ENCODE measurements at places on chromosomes 6 and 20. TPM values are rescaled to one million over a fixed set of nuclear protein-coding genes. Genes with fewer than 3 reads are reported as not detected.

GRCh38 chr6:20448828-20449227 lies 47.1 kb downstream of the E2F3 start:
- no peak for DNase-seq

DNA sequence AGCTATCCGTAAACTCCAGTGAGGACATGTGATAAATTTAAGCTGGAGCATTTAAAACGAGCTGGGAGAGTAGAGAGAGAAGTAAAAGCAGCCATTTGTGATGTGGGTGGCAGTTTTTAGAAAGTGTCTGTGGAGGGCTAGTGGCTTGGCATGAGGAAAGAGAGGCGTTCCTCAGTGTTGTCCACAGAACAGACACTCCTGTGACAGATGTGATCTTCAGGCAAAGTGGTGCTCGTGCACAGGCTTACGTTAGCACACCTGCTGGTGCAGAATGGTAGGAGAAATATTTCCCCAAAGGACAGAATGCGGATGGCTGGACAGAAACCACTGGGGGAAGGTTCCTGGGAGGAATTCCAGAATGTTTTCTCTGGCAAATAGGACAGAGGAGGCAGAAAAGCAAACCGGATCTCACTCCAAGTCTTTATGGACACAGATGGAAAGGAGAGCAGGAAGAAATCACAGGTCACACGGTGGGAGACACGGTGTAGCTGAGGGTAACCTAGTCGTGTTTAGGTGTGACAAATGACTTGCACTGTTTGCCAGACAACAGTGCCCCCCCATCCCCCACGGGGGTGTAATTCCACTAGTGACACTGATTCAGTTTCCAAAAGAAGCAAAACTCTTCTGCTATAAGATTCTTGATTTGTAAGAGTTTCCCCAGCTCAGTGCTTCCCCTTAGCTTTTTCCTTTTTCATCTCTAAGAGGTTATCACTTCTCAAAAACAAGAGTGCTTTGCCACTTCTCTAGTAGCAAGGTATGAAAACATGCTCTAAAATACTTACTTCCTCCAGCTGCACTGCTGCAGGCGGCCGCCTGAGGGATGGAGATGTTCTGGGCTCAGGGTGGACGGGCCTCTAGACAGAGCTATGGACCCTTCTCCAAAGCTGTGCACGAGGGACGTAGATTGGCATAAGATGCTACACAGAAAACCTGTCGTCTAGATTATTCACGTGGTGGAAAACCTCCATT lies 293.2 kb downstream of the QKI start:
- no peak for DNase-seq

GRCh38 chr6:139531148-139532115 lies 157.0 kb upstream of the CITED2 start:
- DNase-seq = no peak

SRMS gene
- total RNA-seq = not detected

DNA sequence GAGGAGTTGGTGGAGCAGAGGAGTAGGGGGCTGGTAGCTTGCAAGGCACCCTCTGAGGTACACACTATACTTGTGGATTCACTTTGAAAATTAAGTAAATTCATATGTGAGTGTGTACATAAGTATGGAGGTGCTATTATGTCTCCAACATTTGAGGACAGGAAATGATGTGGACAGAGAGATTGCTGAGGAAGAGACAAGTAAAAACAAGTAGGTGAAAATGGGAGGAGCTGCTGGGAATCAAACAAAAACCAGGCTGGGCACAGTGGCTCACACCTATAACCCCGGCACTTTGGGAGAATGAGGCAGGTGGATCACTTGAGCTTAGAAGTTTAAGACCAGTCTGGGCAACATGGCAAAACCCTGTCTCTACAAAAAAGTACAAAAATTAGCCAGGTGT lies 69.2 kb upstream of the LYRM2 start:
- no peak for DNase-seq

GRCh38 chr6:236519-236918 lies 55.8 kb upstream of the DUSP22 start:
- DNase-seq = no peak

SIM1 gene
- 0.03 TPM for total RNA-seq

DNA sequence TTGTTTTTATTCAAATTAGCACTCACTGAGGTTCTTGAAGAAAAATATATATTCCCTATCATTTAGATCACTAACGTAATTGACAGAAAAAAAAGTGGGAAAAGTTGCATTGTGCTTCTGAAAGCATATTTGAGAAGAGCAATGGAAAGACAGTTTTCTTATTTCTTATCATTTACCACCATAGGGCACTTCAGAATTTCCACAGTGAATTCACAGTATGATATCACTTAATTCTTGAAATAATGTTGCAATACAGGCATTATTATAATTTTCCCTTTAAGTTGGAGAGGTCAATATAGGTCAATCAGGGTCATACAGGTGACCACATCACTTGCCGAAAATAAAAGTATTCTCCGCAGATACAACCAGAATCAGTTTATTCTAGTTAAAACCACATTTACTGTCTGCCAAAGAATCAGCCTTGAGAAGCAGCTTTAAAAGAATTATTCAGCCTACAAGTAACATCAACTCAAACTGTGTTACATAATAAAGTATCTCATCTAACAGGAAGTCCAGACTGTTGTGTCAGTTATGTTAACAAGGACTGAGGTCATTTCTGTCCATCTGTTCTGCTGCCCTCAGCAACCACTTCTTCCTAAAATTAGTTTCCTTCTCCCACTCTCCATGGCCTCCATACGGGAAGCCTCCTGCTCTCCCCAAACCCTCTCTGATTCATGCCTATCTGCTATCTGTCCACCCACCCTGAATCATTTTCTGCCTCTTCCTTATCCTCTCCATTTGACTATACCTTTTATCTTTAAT lies 121.2 kb downstream of the SIM1 start:
- no peak for DNase-seq

- DNase-seq = no peak
These were observed 365.2 kb downstream of the PAX1 start for GRCh38 chr20:22070610-22071058.

DNA sequence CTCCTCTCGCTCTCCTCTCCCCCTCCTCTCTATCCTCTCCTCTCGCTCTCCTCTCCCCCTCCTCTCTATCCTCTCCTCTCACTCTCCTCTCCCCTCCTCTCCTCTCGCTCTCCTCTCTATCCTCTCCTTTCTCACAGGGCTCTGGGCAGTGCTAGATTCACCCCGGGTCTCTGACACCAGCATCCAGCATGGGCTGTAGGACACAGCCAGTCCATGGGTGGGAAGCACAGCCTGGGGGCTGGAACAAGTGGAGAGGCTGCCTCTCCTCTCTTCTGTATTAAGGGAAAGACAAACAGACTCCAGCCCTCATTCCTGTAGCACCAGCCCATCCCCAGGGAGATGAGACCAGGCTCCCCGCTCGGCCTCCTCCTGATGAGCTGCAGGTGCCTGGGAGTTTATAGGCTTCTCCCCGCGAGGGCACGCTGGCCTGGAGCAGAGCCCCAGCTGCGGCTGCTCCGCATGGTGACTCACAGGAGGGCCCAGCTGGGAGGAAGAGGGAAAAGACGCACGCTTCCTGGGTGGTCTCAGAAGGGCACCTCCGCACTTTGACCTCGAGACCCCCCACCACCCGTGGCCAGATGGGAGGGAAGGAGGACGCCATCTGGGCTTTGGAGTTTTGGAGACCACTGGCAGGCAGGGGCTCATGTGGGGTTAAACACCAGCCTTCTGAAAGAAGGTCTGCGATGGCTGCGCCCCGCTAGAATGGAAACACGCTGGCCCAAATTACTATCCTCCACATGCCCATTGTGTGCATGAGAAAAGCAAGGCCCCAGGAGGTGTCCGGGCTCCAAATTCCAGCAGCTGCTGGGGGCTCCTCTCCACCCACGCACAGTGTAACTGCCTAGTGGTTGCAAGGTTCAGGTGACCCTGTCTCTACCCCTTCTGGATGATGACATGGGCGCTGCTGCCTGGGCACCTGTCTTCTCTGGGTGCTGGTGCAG lies 68.0 kb downstream of the BMP7 start:
- no peak for DNase-seq

- DNase-seq = no peak
These were observed 209.9 kb downstream of the ANKRD60 start for GRCh38 chr20:58018590-58018989.

FLOT1 gene
- total RNA-seq = 172 TPM

DNA sequence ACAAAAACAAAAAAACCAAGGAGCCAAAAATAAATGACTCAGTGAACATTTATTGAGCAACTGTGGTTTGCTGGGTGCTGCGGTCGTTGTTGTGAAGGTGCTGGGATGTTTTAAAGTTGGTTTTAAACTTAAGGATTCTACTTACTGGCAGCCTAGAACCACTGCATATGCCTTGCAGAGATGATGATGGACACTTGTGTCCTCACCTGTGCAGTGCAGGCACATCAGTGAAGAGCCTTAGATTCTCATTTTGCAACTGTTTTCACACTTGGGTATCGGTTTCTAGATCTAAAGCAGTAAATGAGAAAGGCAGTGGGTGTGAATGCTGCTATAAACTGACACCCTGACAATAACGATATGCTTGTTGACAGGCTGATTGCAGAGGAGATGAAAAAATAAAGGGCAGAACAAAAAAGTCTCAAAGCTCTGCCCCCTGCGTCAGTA lies 68.8 kb downstream of the UTRN start:
- DNase-seq = no peak

- DNase-seq = no peak
These were observed 881.1 kb downstream of the EPHA7 start for GRCh38 chr6:92538275-92538674.

PERP gene
- 9.1 TPM for total RNA-seq

HAO1 gene
- total RNA-seq = not detected

DNA sequence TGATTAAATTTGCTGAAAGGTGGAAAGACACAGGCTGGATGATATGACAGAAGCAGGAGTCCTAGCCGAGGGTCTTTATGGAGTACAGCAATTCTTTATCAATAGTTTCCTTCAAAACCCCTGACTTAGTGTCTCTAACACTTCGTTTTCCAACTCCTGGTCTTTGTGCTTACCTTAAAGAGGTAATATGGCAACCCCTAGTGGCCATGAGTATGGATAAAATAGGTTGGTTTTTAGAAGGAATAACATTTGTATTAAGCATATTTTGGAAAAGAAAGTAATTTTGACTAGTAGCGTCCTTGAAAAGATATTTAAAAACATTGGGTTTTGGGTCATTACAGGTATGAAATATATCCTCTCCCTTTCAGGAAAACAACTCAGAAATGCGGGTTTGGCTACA lies 51.9 kb downstream of the VGLL2 start:
- no peak for DNase-seq

CAGE1 gene
- not detected for total RNA-seq

TRAPPC3L gene
- not detected for total RNA-seq

CD24 gene
- total RNA-seq = 1.3 TPM

- no peak for DNase-seq
These were observed 7.8 kb downstream of the HMGN3 start for GRCh38 chr6:79226660-79227059.

DNA sequence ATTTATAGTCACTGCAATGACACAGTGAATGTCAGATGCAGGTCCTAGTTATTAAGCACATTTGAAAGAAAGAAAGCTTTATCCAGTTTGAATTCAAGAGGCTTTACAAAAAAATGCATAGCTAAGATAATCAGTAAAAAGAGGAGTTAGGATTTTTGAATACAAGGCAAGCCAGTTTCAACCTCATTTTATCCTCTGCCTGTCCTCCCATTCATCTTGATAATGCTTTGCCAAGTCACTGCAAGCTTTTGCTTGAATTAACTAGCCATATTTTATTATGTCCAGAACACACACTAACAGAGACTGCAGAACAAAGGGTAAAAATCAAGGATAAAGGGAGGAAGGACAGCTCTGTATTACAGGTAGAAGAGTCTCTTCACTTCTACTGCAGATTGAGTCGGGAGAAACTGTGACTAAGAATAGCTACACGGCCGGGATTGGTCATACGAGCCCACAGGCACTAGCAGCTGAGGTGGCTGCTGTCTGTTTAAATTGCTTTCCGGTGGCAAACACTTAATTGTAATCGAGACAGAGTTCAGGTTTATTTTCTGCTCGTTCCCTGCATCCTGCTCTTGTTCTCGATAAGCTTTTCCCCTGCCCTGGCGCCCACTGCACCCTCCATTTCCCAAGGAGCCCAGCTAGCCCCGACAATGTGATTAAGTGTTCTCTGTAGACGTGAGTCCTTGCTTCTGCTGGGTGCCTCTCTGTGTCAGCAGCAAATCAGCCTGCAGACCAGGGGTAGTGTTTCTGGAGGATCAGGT lies 30.5 kb upstream of the AKAP12 start:
- DNase-seq = peak; percentile 71

DNA sequence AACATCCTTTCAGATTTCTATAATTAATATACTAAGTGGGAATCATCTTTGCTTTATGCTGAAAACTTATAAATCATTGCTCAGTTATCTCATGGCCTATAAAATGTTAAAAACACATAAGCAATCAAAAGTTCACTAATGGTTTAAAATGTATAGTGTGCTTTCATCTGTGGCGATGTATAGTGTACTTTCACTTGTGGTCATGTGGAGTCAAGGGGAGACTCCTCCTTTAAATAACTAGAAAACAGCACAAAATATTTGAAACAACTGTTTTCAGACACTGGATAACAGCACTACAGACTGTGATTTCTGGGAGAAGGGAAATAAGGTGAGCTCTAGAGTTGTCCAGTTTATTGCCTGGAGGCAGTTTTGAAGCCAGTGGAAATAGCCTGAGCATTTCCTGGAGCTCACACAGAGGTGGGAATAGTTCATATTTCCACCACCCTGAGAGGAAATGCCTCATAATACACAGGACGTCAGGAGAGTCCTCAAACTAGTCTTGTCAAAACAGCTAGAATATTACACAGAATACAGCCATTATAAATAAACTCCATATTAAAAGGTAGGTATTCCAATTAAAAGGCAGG lies 89.4 kb downstream of the CEP162 start:
- peak; percentile 34 for DNase-seq

PPP1R14C gene
- not detected for total RNA-seq

- DNase-seq = peak; percentile 47
These were observed 696 bp upstream of the SIRPA start for GRCh38 chr20:1894471-1894950.

- no peak for DNase-seq
These were observed 1.5 kb downstream of the RALY start for GRCh38 chr20:33995053-33995831.

- DNase-seq = peak; percentile 9
These were observed 25.9 kb downstream of the RIN2 start for GRCh38 chr20:19783966-19784401.

DNA sequence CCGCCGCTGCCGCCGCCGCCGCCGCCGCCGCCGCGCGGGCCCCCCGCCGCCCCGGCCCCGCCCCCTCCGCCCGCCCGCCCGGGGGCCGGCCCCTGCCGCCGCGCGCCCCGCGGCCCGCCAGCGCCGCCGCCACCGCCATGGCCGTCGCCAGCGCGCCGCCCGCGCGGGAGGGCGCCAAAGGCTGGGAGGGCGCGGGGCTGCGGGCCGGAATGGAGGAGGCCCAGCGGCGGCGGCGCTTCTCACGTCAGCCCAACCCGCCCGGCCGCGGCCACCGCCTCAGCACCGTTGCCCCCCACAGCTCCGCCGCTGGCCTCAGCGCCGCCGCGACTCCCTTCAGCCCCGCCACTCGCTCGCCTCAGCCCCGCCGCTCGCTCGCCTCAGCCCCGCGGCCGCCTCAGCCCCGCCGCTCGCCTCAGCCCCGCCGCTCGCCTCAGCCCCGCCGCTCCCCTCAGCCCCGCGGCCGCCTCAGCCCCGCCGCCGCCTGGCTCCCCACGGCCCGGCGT lies 258 bp downstream of the PHF10 start:
- DNase-seq = peak; percentile 33

- DNase-seq = no peak
These were observed 528 bp downstream of the NHSL1 start for GRCh38 chr6:138498629-138499302.

TAGAP gene
- not detected for total RNA-seq

GRCh38 chr6:78868116-78868515 lies 765 bp downstream of the IRAK1BP1 start:
- peak; percentile 39 for DNase-seq

ECT2L gene
- not detected for total RNA-seq

GRM1 gene
- not detected for total RNA-seq

LGSN gene
- total RNA-seq = not detected

ALDH5A1 gene
- total RNA-seq = 6.1 TPM

HLA-DRB1 gene
- total RNA-seq = not detected
